ENCODE measurements at places on chromosomes 4 and X. TPM values are rescaled to one million over a fixed set of nuclear protein-coding genes. Genes with fewer than 3 reads are reported as not detected.

DNA sequence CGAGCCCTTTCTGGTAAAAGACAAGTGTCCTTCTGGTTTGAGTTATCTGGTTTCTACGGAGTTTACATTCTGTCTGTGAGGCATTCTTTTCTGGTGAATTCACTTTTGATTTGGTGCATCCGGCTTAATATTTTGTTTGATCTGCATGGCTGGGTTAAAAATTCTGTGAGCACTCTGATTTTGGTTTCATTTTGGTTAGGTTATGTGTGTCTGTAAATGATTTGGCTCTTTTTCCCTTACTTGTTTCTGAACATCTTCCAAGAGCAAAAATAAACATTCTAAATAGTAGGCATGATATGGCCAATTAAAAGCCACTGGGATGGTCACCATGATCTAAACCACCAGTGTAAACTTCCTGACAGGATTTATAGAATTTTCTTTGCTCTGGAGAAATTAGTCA, 85.7 kb upstream of the PTPN13 start:
- H3K27ac ChIP-seq, result no peak overlapping the region
- no peak for DNase-seq
- no peak overlapping the region for H3K4me3 ChIP-seq

The FHDC1 gene
- 0.10 TPM for total RNA-seq

GRCh38 chrX:21705225-21705624, 47.1 kb upstream of the KLHL34 start:
- no peak for DNase-seq
- H3K4me3 ChIP-seq, result no peak overlapping the region
- H3K27ac ChIP-seq, result no peak overlapping the region
- H3K27me3 ChIP-seq, result no peaks in the 10 kb centered on the region
- H3K36me3 ChIP-seq, result no peaks in the 10 kb centered on the region

The SHISA3 gene
- total RNA-seq, result not detected

GRCh38 chr4:169690787-169691186, 67.0 kb downstream of the HPF1 start:
- H3K27ac ChIP-seq, result no peak overlapping the region
- no peaks in the 10 kb centered on the region for H3K4me1 ChIP-seq
- H3K4me3 ChIP-seq, result no peak overlapping the region
- H3K36me3 ChIP-seq, result peaks cover 17% of the 10 kb centered on the region
- H3K27me3 ChIP-seq, result no peaks in the 10 kb centered on the region

DNA sequence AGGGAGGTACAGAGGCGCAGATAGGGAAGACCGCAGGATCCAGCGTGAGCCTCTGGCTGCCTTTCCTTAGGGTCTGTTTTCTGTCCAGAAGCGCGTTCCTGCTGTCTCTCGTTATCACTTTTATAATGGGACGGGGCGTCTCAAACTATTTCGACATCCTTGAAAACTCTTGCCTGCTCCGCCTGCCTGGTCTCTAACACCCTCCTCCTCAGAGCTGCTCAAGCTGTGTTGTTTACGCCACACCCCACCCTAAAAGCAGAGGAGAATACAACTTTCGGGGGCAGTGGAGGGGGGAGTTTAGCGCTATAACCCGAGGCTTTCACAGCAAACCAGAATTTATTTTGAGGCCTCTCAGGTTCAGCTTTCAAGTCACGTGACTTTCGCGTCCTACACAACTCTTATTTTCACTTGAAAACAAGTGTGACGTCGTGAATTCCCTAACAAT, 646 bp upstream of the FAM3A start:
- peaks cover 23% of the 10 kb centered on the region for H3K4me1 ChIP-seq
- peaks cover 5% of the 10 kb centered on the region for H3K36me3 ChIP-seq
- no peaks in the 10 kb centered on the region for H3K27me3 ChIP-seq
- peak overlapping the region; percentile 91 for H3K27ac ChIP-seq
- H3K4me3 ChIP-seq, result peak overlapping the region; percentile 87

DNA sequence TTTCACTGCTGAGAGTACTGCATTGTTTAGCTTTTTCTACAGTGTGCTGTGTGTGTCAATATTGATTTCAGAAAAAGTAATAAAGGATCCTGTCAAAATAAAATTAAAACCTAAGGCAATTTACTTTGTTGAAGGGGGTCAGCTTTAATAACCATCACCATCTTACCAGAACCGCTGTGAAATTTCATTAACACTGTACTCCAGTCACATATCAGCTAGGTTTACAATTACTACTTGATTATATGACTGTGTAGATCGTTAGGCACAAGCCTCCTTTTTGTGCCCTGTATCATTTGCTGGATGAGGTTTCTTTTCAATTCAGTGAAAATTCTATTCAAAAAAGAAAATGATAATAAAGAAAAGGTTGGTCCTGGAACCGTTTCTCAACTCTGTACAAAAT, 917.2 kb downstream of the CENPC start:
- no peaks in the 10 kb centered on the region for H3K36me3 ChIP-seq
- H3K4me1 ChIP-seq, result no peaks in the 10 kb centered on the region
- no peak overlapping the region for H3K27ac ChIP-seq
- no peak for DNase-seq
- H3K27me3 ChIP-seq, result no peaks in the 10 kb centered on the region

The CYTL1 gene
- total RNA-seq, result not detected

DNA sequence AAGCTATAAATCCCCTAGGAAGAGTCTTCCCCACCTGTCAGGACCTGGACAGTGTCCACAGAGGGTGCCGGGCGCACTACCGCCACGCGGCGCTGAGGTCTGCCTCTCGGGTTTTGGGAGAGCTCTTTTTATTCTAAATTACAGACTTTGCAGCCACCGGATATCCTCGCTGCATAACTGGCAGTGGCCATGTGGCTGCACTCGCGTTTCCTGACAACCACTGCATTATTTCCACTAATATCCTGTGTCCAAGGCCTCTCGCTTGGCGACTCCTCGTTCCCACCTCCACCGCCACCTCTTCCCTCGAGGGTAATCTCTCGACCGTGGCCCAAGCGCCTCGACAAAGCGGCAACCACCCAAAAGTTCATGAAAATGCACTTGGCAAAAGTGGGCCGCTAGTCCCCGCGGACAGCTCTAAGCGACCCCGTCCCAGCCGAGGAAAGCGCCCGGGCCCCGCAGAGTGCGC, 512 bp upstream of the TMEM131L start:
- no peaks in the 10 kb centered on the region for H3K27me3 ChIP-seq
- no peak for DNase-seq
- peaks cover 7% of the 10 kb centered on the region for H3K36me3 ChIP-seq
- H3K4me3 ChIP-seq, result peak overlapping the region; percentile 82
- peaks cover 43% of the 10 kb centered on the region for H3K4me1 ChIP-seq

The IBSP gene
- total RNA-seq, result not detected

DNA sequence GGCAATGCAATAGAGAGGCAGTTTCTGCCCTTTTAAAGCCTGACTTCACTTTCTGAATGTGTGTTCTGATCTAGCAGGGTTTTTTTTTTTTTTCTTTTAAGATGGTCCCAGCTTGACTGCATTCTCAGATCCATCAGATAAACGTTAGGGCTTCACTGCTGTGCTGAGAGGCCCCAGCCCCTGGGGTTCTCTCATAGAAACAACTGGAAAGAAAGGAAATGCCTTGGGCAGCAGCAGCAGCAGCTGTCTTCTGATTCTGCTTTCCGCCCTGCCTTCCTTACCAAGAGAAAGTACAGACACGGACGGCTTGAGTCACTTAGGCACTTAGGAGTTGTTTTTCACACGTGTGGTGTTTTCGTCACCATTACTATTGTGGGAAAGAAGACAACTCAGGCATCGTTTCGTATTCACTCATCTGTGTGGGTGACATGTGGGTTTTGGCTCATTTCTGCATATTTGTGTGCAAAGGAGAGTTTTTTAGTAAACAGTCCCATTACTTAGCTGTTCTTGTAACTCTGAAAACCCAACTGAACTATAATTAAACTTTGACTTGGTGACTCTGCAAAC, 172.0 kb downstream of the PTTG2 start:
- peaks cover 33% of the 10 kb centered on the region for H3K36me3 ChIP-seq
- H3K27me3 ChIP-seq, result peaks cover 3% of the 10 kb centered on the region
- peak overlapping the region; percentile 64 for H3K4me3 ChIP-seq
- peaks cover 84% of the 10 kb centered on the region for H3K4me1 ChIP-seq
- peak; percentile 80 for DNase-seq

- H3K27ac ChIP-seq, result no peak overlapping the region
- no peaks in the 10 kb centered on the region for H3K4me1 ChIP-seq
- H3K36me3 ChIP-seq, result peaks cover 3% of the 10 kb centered on the region
- H3K4me3 ChIP-seq, result no peak overlapping the region
- H3K27me3 ChIP-seq, result no peaks in the 10 kb centered on the region
- DNase-seq, result no peak
Measured at GRCh38 chrX:331151-331824, 12.7 kb upstream of the GTPBP6 start.

- no peaks in the 10 kb centered on the region for H3K4me1 ChIP-seq
- H3K27ac ChIP-seq, result no peak overlapping the region
- peaks cover 39% of the 10 kb centered on the region for H3K27me3 ChIP-seq
- no peak overlapping the region for H3K4me3 ChIP-seq
Measured at GRCh38 chrX:107506596-107507031, 57.2 kb downstream of the FRMPD3 start.

DNA sequence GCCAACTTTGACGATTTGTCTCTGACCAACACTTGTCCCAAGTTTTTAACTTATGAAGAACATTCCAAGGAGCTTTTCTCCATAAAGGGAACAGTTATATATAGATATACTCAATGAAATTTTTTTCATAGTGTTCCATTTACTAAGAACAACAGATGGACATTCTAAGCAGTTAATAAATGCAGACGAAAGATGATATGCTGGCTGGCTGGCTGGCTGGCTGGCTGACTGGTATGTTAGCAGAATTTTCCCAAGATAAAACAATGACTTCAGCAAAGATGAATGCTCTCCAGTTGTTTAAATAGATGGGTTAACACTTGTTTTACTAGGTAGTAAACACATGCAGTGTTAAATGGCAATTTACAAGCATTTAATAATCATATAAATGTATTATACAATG, 62.2 kb downstream of the SPANXN3 start:
- H3K27me3 ChIP-seq, result no peaks in the 10 kb centered on the region
- no peak for DNase-seq
- no peak overlapping the region for H3K4me3 ChIP-seq
- no peaks in the 10 kb centered on the region for H3K4me1 ChIP-seq

GRCh38 chrX:80816051-80816450, 6.4 kb upstream of the BRWD3 start:
- no peak overlapping the region for H3K4me3 ChIP-seq
- peaks cover 6% of the 10 kb centered on the region for H3K4me1 ChIP-seq
- no peak overlapping the region for H3K27ac ChIP-seq
- no peaks in the 10 kb centered on the region for H3K36me3 ChIP-seq

The VEGFC gene
- not detected for total RNA-seq

GRCh38 chrX:46456125-46456922, 88.9 kb downstream of the ZNF674 start:
- peaks cover 5% of the 10 kb centered on the region for H3K4me1 ChIP-seq
- no peak overlapping the region for H3K4me3 ChIP-seq
- H3K27me3 ChIP-seq, result no peaks in the 10 kb centered on the region
- H3K27ac ChIP-seq, result no peak overlapping the region

DNA sequence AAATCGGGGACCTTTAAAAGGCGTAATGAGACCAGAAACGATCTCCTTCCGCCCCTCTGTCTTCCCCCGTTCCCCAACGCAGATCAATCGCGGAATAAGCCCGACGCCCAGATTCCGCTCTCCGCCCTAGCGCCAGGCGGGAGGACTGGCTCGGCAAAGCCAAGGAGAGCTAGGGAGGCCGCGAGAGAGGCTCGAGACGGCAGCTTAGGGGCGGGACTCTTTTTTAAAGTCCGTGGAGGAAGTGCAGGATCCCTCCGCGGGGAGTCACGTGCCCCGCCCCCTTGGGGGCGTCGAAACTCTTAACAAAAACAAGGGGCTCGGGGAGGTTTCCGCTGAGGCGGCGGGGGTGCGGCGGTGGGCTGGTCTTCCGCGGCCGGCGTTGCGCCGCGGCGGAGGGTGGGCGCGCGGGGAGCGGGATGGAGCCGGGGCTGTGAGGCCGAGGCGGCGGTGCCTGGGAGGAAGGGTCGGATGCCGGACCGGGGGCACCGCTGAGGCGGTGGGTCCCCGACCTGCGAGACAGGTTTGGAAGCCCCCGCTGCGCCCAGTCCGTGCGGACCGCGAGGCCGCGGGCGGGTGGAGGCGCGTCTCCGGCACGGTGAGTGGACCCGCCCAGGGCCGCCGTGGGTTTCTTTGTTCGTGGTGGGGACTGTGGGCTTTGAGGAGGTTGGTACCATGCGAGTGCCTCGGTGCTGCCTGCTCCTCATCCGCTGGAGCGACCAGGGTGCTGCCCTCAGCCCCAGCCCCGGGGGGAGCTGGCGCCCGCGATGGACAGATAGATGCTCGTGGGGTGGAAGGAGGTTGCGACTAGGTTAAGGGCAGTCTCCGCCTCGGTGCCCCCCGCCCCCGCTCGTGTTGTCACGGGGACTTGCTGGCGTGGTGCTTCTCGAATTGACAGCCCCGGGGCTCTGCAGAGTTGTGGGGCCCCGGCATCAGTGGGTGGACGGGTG, at the start of gene CCNG2:
Gene CCNG2 (plus strand): TSS at position 296 of the 947 bp plus-strand sequence. CDS start 1,326 bp downstream, outside the sequence.
- peaks cover 40% of the 10 kb centered on the region for H3K4me1 ChIP-seq
- peak within 1 kb of the TSS; percentile 95 for H3K4me3 ChIP-seq
- H3K36me3 ChIP-seq, result peaks cover 12% of the 10 kb centered on the region
- peak; percentile 82 for DNase-seq
- H3K27ac ChIP-seq, result peak within 1 kb of the TSS; percentile 96

- no peak overlapping the region for H3K27ac ChIP-seq
- peaks cover 12% of the 10 kb centered on the region for H3K4me1 ChIP-seq
- no peak overlapping the region for H3K4me3 ChIP-seq
- H3K27me3 ChIP-seq, result no peaks in the 10 kb centered on the region
- peaks cover 12% of the 10 kb centered on the region for H3K36me3 ChIP-seq
Measured at GRCh38 chr4:4521731-4522130, 20.1 kb downstream of the STX18 start.

Measured in activated T-helper 1 cell treated with anti-CD3 and anti-CD28 coated beads, Interleukin-12 subunit alpha, Interleukin-12 subunit beta, Interleukin-2, Interleukin-4 antibody, amounts not matched to agents 30 ng/mL and 10 ng/mL and 1 ng/mL, durations not matched to agents 14 hours and 24 hours and 36 hours (primary cell).